Fibroblast of villous mesenchyme (primary cell): ENCODE measurements at places on chromosomes 2 and 18. TPM values are rescaled to one million over a fixed set of nuclear protein-coding genes. Genes with fewer than 3 reads are reported as not detected.
A peak's percentile ranks its signal among the peaks of the same experiment; 100 is the strongest.

The CRYBA2 gene
- total RNA-seq, result 1.3 TPM in 1 of 2 replicates, not detected in the other

The FAM228A gene
- 0.43 and 0.64 TPM in 2 replicates for total RNA-seq

The RBM43 gene
- 4.2 and 4.7 TPM in 2 replicates for total RNA-seq

GRCh38 chr2:192591617-192592016 is 396.9 kb upstream of the TMEFF2 start:
- no peak for DNase-seq

GRCh38 chr18:79614211-79614955 is 65.2 kb upstream of the CTDP1 start:
- no peak for DNase-seq

DNA sequence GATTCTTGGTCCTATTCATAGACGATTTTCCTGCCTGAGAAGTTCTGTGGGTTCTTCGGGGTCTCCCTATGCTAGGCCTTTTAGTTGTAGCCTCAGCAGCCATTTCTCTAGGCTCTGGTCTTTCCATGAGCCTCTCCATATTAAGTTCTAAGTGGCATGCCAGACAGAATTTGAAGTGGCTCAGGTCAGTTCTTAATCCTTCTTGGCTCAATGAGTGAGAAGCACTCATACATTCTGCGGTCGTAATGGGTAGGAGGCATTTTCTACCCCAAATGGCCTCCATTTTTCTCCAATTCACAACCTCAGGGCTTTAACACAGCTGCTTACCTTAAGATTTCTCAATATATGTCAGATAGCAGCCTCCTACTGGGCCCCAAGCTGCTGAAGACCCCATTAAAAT is 405.3 kb upstream of the GALNT5 start:
- no peak for DNase-seq

DNA sequence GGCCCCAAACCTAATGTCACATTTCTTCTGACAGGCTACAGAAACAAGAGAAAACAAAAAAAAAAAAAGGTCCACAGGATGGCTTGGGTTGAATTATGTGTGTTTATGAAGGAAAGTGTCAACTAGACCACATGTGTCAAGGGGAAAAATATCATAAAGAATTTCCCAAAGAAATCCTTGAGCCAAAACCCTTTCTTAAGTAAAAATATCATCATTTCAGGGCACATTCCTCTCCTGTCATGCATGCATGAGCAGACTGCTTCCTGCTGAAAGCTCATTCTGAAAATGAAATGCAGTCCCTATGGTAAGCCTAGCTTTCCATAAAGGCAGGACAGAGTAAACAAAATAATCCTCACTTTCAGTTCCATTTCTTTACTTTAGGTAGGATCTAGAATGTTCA is 85.7 kb upstream of the RBBP8 start:
- DNase-seq, result peak; percentile 14

DNA sequence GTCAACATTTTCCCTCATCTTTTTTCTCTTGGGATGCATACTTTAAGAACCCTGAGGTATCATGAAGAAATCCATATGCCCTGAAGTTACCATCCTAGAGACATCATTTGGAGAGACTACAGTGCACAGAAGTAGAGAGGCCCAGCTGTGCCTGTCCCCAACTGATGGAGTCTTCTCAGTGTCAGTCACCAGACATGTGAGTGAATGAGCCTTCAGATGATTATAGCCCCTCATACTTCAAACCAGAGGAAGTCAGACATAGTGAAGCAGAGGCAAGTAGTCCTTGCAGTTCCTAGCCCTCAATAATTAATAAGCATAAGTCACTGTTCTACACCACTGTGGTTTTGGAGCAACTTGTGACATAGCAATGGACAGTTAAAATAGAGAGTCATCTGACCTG is 194.4 kb upstream of the ITGA4 start:
- DNase-seq, result no peak

DNA sequence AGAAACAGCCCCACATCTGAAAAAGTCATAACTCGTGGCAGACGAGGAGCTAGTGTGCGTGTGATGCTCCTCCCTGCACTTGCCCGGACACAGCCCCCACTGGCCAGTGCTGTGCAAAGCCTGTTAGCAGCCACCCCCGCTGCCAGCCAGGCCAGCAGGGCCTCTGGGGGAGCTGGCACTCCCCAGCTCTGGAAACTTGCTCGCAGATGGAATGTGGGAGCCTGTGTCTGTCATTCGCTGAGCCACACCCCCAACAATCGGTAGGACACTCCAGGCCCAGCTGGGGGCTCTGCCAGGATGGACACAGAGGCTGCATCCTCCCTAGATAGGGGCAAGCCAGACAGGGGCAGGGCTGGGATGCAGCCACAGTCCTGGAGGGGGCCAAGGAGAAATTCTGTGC is 62.4 kb upstream of the ATG16L1 start:
- no peak for DNase-seq

DNA sequence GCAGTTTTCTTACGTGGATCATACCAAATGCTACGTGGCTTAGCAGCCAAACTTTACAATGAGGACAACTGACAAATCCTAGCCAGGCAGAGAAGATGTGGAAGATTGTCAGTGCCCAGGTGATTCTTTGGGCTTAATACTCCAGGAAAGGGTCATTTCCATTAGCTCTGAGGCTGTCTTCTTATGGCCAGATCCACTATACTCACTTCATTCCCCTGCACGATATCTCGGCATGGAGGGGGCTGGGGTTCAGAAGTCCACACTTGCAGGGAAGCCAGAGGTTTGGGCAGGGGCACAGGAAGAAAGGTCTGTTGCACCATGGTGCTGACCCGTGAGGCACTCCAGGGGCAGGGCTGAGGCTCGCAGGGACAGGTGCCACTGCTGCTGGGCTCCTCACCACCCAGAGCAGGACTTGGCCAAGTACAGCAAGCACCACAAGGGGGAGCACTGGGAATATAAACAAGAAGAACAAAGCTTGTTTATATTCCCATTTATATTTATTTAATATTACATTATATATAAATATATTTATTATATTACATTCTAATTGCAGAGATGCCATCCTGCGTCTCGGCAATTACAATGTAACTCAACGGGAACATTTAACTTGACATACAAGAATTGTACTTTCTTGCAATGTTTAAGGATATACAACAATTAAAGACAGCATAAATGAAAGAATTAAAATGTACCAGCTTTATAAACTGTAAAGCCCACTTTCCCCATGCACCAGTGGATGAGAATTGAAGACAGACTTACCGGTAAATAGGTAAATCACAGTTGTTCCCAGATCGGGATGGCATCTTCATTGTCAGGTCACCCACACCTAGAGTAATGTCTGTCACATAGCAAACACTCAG is 27.2 kb downstream of the CLUL1 start:
- DNase-seq, result peak; percentile 83

DNA sequence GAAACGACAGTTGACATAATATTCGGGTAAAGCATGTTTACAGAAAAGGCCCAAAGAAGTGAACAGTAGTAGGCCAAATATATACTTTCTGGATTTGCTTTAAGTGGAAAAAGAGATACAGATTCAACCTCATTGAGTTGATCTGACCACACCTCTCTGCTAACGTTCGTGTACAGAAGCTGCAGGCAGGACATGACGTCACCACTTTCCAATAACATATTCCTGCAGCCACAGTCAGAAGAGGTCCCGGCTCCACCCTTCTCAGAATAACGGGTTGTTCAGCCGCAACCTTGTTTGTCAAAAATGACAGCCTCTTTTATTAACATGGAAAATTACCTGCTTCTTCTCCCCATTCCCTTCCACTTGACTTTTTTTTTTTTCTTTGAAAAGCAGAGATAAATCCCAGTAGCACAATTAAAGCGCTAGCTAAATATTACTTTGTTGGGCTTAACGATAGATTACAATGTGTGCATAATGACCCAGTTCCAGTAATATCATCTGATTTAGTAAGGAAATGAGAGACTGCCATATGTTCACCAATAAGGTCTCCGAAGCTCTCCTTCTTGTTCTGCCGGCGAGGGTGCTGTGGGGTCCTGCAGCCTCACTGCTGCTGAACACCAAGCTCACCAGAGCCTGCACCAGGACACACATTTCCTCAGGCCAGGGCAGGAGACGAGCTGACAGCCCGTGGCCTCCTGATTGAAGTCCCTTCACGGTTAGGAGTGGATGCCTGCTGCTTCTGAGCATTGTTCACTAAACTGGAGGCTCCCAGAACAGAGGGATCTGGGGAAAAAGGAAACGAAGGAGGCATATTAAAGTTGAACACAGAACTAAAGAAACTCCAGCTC is 451.0 kb upstream of the SALL3 start:
- DNase-seq, result no peak
